Osteoblast (primary cell): ENCODE measurements at places on chromosomes 6 and 20. TPM values are rescaled to one million over a fixed set of nuclear protein-coding genes. Genes with fewer than 3 reads are reported as not detected.

- DNase-seq: no peak
Observed at GRCh38 chr6:118789954-118790353, 104.0 kb upstream of the ASF1A start.

DNA sequence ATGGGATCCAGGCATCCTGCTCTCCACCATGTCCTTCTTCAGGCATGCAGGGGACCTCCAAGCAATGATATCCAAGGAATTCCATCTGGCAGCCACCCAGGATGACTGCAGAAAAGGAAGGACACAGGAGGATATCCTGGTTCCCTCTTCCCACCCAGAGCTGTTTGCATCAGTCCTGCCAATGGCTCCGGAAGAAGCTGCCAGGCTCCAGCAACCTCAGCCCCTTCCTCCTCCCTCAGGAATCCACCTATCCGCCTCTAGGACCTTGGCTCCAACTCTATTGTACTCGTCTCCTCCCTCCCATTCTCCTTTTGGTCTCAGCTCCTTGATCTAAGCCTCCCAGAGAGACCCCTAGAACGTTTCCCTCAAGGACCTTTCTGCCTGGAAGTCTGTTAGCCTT lies 733 bp upstream of the PSORS1C2 start:
- DNase-seq: peak; percentile 76

- peak; percentile 57 for DNase-seq
Observed at GRCh38 chr6:145704143-145704781, 31.1 kb downstream of the EPM2A start.

BPI gene
- under 0.01 TPM in 1 of 2 replicates, not detected in the other for total RNA-seq

FNDC1 gene
- 24.2 and 34.2 TPM in 2 replicates for total RNA-seq
